Cerebellum (tissue), 4 donors: ENCODE measurements at places on chromosomes 13 and 19. TPM values are rescaled to one million over a fixed set of nuclear protein-coding genes. Genes with fewer than 3 reads are reported as not detected.

- DNase-seq, result no peak
Observed at GRCh38 chr13:35761440-35762252, 285.2 kb upstream of the MAB21L1 start.

GRCh38 chr13:29924482-29925350 lies 74.3 kb upstream of the UBL3 start:
- DNase-seq, result no peak

DNA sequence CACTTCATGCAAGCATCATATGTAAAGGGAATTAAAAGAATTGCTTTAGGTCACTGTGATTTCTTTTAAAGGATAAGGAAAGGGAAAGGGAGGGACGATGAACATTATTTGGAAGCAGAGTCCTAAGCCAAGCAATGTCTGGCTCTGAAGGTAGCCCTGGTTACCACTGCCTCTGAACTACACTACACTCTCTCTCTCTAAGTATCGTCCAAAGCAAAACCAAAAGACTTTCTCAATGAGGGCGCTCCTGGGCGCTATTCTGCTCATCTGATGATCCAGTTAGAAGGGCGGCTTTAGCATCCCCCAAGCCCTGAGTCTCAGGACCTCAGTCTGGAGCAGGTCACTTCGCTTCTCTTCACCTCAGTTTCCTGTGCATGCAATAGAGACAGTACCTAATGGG lies 26.2 kb downstream of the FOXO1 start:
- no peak for DNase-seq

- no peak for DNase-seq
Observed at GRCh38 chr19:11226716-11227166, 12.7 kb upstream of the ANGPTL8 start.

GRCh38 chr13:58687148-58687547 lies 1055.6 kb downstream of the PCDH17 start:
- DNase-seq, result no peak

DNA sequence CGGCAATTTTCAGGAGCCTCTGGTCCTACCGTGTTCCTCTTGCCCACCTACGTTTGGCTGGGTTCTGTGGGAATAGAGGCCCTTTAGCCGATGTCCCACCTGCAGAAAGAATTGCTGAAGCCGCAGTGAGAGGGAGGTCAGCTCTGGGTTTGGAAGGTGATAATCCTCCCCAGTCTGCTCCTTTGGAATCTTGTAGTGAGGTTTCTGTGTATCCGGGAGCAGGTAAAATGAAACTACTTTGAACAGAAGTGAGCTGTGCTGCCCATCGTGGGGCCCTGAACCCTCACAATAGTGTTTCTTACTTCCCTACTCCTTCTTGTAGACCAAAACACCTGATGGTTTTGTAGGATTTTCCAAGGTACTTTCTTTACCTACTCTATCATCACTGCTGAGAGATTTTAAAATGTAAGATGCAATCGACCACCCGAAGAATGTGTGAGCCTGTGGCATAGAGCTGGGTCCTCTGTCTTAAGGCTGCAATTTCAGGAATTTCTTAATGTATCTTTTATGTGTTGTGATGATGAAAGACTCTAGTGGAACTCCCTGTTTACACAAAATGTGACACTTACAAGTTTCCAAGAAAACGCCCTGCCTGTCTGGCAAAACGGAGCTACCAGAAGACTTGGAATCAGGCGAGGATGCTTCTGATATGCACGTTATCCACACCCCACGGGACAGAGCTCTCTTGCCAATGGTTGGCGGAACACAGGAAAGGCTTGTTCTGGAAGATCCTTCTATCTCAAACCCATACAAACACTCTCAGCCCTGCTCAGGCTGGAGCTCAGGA lies 76.1 kb downstream of the RGCC start:
- DNase-seq, result no peak

- DNase-seq, result no peak
Observed at GRCh38 chr13:96553796-96554195, 440.5 kb downstream of the OXGR1 start.

Gene ZNF571
- 12.6 TPM for total RNA-seq

Gene RAB4B
- 4.5 TPM for total RNA-seq
